ENCODE measurements at places on chromosomes 11 and 22.

DNA sequence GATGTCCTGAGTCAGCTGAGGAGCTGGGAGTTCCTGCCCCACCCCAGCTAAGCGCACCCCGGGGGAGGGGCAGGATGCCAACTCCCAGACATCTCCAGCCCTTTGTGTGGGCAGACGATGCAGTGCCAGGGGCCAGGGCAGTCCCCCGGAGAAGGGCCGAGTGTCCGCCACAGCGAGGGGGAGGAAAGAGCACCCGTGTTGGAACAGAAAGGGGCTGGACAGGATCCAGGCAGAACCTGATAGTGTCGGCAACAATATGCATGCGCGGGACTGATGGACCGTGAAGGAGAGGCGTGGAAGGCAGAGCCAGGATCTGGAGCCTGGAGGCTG lies 1434.7 kb downstream of the BRD1 start:
- no peak for DNase-seq

- DNase-seq = no peak
Observed at GRCh38 chr22:45238076-45238956, 2.4 kb downstream of the KIAA0930 start.

DNA sequence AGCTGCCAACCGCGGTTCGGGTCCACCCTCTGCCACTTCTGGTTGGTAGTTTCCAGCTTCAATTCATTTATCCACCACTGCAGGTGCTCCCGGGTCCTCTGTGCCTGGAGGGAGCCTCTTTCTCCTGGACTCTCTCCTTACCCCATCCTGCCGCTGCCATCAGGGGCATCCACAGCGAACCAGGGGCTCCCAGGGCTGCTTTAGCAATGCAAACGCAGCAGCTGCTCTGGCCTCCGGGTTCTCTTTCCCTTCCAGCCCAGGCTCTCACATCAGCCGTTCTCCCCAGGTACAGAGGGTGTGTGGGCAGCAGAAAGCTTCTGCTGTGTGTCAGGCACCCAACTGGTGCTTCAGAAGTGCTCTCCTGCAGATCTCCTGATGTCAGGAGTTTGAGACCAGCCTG lies 27.9 kb downstream of the NFAM1 start:
- no peak for DNase-seq

DNA sequence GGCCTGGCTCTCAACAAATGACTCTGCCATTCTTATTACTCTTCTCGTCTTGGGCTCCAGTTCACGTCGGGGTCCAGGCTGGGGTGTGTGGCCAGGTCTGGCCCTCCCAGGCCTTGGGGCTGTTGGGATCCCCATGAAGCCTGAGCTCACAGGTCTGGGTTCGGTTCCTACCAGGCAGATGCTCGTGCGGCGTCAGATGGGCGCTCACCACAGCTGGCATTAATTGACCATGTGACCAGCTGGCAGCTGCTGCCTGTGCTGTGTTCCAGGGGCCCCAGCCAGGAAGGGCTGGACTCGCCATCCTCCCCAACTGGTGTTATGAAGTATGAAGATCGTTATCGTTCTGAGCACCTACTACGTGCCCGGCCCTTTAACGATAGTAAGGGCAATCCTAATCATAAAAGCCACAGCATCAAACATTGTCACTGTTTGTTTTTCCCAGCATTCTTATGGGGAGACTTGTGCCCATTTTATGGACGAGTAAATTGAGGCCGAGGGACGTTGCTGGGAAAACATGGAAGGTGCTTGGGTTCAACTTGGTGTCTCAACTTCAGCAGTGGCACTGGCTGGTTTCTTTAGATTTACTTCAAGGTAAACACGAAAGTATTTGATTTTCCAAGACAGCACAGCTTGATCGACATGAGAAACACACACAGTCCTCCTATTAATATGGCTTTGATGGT lies 26.8 kb upstream of the CACNG2 start:
- DNase-seq = no peak

GRCh38 chr22:42169055-42169469 lies 38.5 kb upstream of the CYP2D6 start:
- peak; percentile 89 for DNase-seq

- DNase-seq = no peak
Observed at GRCh38 chr11:116833816-116834534, 3.4 kb downstream of the APOA1 start.

DNA sequence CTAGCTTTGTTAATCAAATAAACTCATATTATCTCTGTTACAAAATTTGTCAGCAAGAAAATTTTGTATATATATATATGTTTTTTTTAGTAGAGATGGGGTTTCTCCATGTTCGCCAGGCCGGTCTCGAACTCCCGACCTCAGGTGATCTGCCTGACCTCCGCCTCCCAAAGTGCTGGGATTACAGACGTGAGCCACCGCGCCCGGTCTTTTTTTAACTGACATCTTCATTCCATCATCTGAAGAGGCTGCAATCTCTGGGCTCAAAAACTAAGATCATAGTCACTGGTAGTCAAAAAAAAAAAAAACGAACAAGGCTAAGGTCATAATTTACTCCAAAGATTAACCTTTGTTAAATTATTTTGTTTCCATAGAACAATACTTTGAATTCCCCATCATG lies 5.3 kb upstream of the KLHDC7B start:
- DNase-seq = no peak

GRCh38 chr11:15969701-15970329 lies 386.5 kb downstream of the SOX6 start:
- DNase-seq = no peak

DNA sequence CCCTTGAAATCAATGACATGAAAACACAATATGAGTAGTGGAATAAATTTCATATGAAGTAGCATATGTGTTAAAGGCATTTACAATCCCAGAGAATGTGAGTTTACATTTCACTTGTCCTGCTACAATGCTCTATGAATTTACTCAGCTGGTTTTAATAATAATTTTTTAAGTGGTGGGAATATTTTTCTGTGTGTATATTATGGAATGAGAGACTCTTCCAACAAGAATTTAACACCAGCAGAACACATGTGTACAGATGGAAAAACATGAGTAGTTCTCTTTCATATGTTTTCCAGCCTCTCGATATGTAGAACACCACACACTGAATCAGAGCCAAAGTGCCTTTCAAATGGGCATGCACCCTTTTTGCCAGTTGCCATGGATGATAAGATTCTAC lies 170.4 kb downstream of the MAML2 start:
- no peak for DNase-seq

- DNase-seq = peak; percentile 35
Observed at GRCh38 chr11:110297076-110297725, 787 bp upstream of the RDX start.

- DNase-seq = no peak
Observed at GRCh38 chr11:62087694-62088093, 36.1 kb upstream of the INCENP start.

GRCh38 chr11:62680825-62681240 lies 2.0 kb upstream of the UBXN1 start:
- peak; percentile 84 for DNase-seq

DNA sequence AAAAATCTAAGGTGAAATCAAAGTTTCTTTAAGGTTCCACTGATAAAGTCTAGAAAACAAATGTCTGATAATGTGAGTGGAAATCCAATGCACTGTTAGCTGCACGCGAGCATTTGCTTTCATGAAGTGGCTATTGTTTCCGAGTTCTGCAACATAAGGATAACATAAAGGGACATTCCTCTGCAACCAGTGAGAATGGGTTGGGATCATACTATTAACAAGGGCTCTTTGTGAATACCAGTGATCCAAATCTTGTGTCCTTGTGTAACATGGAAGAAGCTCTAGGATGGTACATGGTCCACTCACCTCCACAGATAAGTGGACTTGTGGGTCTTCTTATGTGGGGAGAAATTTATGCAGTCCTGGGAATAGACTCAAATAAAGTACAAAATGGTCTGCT lies 24.6 kb downstream of the APIP start:
- no peak for DNase-seq

Measured in astrocyte of the hippocampus (primary cell).